Activated CD8-positive, alpha-beta memory T cell treated with anti-CD3 and anti-CD28 coated beads, Interleukin-2, amount 10 ng/mL, durations not matched to agents 7 days and 5 days (primary cell): ENCODE measurements at places on chromosomes 6 and 20. TPM values are rescaled to one million over a fixed set of nuclear protein-coding genes. Genes with fewer than 3 reads are reported as not detected.

The BFSP1 gene
- total RNA-seq: 3.2 TPM

The OXT gene
- total RNA-seq: not detected

The FAM209B gene
- total RNA-seq: 1.3 TPM

The KIAA0408 gene
- total RNA-seq: 25.6 TPM

DNA sequence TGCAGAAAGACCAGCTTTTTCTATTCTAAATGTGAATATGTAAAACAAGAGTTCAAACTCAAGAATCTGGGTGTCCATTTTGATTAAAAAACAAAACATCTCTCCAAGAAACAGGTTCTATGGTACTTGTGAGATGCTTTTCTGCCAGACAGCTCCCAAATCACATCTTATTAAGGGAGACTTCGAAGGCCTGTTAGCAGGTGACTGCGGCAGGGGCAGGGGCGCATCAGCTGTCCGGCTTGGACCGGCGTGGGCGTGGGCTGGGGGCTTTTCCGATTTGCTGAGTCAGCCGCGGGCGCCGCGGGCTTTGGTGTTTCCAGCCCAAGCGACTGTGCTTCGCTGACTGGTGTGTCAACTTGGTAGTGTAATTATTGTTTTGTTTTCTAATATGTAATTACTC is 32.6 kb downstream of the TFAP2A start:
- DNase-seq: no peak

DNA sequence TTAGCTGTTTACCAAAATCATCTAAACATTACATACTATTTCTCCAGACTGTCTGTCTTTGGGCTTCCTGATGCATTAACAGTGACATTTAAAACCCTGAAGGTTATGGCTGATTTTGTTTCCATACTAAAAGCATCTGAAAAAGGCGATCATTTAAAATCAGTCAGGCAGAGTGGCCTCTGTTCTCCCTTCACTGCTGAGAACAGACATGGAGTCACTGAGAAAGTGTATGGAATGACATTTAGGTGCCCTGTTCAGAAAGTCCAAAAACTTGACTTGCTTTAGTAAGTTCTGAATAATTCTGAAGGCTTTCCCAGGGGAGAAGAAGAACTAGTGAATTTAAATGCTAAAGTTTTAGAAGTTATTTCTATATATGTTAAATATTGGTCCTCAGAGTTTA is 83.0 kb downstream of the MAP7 start:
- no peak for DNase-seq

DNA sequence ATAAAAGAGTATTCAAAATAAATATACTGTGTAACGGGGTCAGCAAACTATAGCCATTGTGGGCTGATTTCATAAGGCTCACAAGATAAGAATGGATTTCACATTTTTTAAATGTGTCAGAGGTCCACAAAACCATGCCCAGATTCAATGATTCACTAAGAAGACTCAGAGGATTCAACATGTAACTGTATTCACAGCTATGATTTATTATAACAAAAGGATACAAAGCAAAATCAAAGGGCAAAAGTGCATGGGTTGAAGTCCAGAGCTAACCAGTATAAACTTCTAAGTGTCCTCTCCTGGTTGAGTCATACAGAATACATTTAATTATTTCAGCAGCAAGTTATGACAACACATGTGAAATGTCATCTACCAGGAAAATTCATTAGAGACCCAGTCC is 49.2 kb downstream of the TBC1D32 start:
- no peak for DNase-seq

DNA sequence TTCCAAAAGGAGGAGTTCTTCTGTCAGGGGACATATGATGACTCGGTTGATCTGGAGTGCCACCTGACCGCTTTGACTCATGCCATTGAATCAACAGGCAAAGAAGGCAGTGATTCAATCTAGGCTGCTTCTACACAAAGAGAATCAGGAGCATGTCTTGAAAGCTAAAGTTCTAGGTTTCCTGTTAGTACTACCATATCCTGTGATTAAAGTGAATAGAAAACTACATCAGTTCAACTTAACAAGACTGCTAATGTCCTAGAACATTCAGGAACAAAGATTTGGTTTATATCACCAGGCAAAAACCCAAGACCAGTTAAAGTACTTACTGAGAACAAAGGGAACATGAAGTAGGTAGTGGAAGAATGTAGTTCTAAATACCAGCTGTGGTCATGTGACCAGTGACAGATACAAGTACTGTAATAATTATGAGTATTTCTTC is 216.8 kb upstream of the SGK1 start:
- DNase-seq: no peak

GRCh38 chr6:96196633-96197032 is 180.9 kb downstream of the FUT9 start:
- no peak for DNase-seq

GRCh38 chr6:121438869-121439268 is 3.4 kb downstream of the GJA1 start:
- no peak for DNase-seq

- no peak for DNase-seq
Measured at GRCh38 chr6:36336779-36337241, at the start of gene BNIP5. TSS of gene BNIP5 (minus strand) at chr6:36336888. CDS start at chr6:36330690, 6,198 bp downstream.

GRCh38 chr20:58810116-58810878 is 40.4 kb downstream of the GNAS-AS1 start:
- peak; percentile 62 for DNase-seq

DNA sequence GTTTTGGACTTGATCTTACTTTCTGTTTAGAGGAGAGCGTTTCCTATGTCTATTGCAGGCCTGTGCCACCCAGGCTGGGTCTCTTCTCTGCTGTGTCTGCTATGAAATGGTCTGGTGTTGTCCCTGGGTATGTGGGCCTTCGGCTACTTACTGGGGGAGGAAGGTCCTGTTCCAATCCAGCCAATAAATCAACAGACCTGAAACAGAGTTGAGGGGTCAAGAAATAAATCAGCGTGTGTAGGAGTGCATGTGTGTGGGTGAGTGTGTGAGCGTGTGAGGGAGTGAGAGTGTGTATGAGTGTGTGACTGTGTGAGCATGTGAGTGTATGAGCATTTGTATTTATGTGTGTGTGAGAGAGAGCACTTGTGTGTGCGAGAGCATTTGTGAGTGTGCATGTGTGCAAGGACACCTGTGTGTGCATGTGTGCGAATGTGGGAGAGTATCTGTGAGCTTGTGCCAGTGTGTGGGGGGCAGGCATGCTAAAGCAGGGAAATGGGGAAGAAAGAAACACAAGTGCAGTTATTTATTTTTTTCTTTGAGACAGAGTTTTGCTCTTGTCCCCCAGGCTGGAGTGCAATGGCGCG is 86.3 kb upstream of the PMEPA1 start:
- no peak for DNase-seq
